CD8-positive, alpha-beta memory T cell (primary cell): ENCODE measurements at places on chromosomes 5 and 9. TPM values are rescaled to one million over a fixed set of nuclear protein-coding genes. Genes with fewer than 3 reads are reported as not detected.

DNA sequence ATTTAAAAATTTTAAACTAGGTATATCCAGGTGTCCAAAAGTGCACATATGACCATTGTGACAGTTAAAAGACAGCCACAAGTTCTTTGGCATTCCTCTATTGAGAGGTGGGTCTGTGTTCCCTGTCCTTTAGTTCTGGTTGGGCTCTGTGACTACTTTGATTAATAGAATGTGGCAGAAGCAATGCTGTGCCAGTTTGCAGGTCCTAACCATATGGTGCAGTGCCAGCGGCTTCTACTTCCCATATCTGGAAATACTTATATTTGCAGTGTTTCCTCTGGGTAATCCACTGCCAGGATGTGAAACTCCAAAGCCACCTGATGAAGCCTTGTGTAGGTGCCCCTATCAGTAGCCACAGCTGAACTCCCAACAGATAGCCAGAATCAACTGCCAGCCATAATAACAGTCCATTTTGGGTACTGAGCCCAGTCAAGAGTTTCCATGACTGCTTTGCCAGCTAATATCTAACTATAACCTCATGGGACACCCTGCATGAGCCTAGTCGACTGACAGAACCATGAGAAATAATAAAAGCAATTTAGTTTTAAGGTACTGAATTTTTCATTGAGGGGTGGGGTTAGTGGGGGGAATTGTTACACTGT is 361.0 kb upstream of the SEMA6A start:
- no peak for DNase-seq

DNA sequence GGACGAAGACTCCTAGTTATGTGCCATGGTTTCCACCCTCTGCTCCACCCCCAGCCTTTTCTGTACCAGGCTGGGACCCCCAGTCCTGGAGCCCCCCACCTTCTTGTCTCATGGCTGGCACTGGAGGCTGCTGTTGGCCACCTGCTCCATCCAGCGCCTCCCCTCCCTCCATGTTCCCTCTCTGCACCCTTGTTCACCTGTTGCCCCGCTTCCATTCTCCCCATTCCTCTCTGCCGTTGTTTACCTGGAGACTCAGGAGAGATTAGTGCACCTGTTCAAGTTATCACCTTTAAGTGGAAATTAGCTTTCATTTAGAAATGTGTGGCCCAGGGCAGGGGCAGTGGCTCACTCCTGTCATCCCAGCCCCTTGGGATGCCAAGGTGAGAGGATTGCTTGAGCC is 7.2 kb downstream of the NTMT1 start:
- no peak for DNase-seq

- DNase-seq: no peak
These were observed 1090.5 kb upstream of the SEMA6A start for GRCh38 chr5:117665121-117665520.

The IL3 gene
- polyA plus RNA-seq: not detected

The BRIX1 gene
- polyA plus RNA-seq: 53.4 TPM

The SLC4A9 gene
- not detected for polyA plus RNA-seq

DNA sequence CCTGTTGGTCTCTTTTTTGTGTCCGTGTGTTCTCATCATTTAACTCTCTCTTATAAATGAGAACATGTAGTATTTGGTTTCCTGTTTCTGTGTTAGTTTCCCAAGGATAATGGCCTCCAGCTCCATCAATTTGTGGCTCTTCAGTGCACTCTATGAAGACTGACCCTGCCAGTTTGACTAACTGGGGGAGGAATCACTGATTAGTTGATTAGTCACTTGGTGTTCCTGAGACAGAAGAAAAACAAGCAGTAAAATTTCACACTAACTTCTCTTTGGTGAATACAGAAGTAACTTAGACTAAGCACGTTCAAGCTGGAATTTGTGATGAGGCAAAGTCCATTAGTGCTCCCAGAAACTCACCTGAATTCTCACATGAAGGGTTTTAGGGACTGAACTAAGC is 495.8 kb upstream of the RORB start:
- DNase-seq: no peak

DNA sequence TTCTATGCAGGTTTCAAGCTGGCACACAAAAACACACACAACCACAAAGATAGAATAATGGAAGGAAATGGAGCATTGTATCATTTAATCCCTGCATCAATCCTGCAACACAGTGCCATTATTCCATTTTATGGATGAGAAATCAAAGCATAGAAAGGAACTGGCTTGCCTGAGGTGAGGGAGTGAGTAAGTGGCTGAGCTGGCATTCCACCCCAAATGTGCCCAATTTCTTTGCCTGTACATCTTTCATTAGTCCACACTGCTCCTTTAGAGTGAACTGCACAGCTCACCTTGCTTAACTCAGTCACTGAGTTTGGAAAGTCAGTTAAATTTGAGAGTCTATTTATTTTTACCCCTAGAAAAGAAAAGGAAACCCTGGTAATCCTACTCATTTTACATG is 28.9 kb downstream of the ZNF366 start:
- no peak for DNase-seq

- DNase-seq: no peak
These were observed 58.5 kb upstream of the UBAC1 start for GRCh38 chr9:136019681-136020060.

DNA sequence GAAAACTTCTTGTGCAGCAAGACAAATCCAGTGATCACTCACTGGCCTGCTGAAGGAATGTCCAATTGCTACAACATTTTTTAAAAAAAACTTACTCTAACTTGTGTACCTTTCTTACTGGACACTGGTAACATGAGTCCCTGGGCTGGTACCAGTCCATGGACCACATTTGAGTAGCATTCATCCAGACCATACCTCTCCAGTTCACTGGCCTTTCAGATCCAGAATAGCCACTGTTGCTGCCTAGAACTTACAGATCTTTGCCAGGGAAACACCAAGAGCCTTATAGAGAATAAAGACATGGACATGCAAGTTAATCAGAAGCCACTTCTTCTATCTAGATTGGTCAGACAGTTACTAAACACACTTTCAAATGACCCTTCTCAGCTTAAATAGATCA is 185.3 kb downstream of the TLE4 start:
- no peak for DNase-seq

DNA sequence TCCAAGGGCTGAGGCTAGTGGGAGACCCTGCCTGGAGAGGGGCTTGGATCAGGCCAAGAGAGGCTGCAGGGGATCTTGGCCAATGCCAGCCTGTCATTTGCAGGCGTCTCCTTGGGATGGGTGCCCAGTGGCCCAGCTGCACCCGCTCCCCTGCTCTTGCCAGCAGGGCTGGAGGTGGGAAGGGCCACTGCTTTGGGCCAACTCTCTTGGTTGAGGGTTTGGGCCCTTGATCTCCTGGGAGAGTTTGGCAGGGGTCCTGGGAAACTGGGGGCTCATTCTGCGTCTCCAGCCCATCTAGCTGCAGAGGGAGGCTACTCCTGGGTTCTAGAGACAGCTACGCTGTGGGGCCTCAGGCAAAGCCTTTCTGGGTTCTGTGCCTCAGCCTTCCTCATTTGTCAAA is 10.5 kb downstream of the PSD2 start:
- DNase-seq: no peak

The ZBTB34 gene
- polyA plus RNA-seq: 1.3 TPM

The MUSK gene
- not detected for polyA plus RNA-seq

The SEPTIN8 gene
- 2.8 TPM for polyA plus RNA-seq

GRCh38 chr9:98961513-98962180 is 17.9 kb downstream of the COL15A1 start:
- no peak for DNase-seq

DNA sequence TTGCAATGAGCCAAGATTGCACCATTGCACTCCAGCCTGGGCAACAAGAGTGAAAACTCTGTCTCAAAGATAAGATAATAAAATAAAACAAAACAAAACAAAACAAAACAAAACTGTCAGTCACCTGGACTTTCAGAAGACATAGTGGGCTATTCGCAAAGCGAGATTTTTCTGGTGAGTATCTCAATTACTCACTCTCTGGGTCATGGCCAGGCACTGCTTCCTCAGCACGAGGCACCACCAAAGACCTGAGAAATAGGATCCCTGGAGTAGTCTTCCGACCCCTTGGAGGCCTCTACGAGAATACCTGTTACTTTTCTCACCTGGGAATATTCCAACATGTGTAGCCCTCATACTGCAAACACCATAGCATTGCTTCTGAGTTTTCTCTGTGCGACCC is 201.7 kb upstream of the ZNF618 start:
- DNase-seq: no peak

- DNase-seq: no peak
These were observed 5.3 kb downstream of the OTP start for GRCh38 chr5:77633207-77633675.

DNA sequence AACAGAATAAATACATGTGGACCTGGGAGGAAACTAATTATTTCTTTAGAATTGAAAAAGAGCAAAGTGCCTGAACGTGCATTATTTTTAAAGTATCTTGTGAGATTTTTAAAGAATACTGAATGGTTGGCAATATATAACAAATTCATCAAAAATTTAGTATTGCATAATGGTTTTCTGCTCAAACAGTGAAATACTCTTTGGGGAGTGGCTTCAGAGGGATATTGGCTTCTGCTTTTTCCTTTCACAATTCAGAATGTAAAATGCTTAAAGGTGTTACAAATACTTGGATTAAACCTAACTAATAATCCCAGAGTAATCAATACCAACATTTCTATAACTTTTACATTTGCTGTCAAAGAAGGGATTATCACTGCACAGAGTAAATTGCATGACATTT is 379.3 kb upstream of the CHD1 start:
- DNase-seq: no peak

The PHF24 gene
- polyA plus RNA-seq: not detected

The TSSK1B gene
- not detected for polyA plus RNA-seq

- DNase-seq: no peak
These were observed 156.6 kb upstream of the DMRT1 start for GRCh38 chr9:684941-685340.

GRCh38 chr9:104869811-104870210 is 58.1 kb downstream of the ABCA1 start:
- no peak for DNase-seq

DNA sequence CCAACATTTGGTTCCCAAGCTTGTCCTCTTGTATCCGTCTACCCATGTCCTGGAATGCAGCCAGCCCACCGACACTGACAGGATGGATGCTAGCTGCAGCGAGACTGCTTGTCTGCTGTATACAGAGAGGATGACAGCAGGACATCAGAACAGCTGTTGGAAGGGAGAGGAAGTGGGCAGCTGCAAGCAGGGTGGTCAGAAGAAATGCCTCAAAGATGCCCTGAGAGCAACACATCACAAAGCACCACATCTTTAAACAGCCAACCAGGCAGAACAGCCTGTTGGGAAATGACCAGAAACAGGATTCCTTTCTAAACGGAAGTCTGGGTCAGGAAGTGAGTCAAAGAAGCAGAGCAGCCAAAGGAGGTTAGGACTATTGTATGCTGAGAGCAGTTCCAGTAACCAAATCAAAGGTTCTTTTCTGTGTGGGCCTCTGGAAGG is 219.1 kb downstream of the NDUFS4 start:
- no peak for DNase-seq

DNA sequence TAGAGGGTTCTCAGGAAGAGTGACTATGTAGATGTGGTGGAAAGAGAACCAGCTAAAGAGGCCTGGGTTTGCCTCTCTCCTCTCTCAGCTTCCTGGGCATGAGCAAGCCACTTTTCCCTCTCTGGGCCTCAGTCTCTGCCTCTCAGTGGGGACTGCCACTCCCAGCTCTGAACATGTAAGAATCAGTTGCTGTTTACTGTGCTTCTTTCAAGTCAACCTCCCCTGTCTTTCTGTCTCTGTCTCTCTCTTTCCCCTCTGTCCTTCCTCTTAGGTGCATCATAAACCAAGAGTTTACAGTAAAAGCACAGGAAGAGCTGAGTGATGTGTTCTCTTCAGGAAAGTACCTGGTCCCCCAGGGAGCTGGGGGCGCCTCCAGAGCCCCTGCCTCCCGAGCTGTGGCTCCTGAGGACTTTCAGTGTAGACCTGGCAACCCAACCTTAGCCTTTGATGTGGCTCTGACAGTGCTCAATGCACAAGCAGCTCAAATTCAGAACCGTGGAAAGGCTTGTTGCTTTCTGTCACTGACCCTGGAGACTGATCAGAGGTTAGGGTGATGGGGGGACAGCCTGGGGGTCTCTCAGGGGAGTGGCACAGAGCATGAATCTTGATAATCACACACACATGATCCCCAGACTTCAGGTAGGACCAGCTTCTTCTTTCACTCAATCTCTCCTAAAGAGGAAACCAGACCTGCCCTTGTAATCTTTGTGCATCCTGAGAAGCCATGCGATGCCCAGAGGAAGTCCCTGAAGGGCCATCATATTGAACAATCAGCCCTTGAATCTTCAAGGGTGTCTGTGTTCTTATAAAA is 59.4 kb upstream of the TNFSF8 start:
- DNase-seq: no peak

DNA sequence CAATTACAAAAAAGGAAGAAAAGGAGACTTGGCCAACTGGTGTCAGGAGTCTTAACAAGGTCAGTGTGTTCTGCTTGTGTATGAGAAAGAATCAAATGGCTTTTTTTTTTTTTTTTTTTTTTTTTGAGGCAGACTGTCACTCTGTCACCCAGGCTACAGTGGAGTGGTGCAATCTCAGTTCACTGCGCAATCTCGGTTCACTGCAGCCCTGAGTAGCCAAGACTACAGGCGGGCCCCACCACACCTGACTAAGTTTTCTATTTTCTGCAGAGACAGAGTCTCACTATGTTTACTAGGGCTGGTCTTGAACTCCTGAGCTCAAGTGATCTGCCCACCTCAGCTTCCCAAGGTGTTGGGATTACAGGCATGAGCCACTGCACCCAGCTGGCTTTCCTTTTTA is 3.1 kb upstream of the IL7R start:
- peak; percentile 62 for DNase-seq

GRCh38 chr5:108634010-108634616 is 113.6 kb upstream of the FER start:
- no peak for DNase-seq

The NOXA1 gene
- polyA plus RNA-seq: 1.3 TPM

- no peak for DNase-seq
These were observed 232.3 kb downstream of the GAS1 start for GRCh38 chr9:86714999-86715398.

- DNase-seq: no peak
These were observed 7.1 kb downstream of the SPACA9 start for GRCh38 chr9:132885720-132886333.

The DEPDC1B gene
- polyA plus RNA-seq: 0.85 TPM

- DNase-seq: no peak
These were observed 93.6 kb downstream of the COL23A1 start for GRCh38 chr5:178496642-178497041.

GRCh38 chr9:4921449-4921848 is 63.6 kb upstream of the JAK2 start:
- DNase-seq: no peak

The PCDHB15 gene
- not detected for polyA plus RNA-seq

DNA sequence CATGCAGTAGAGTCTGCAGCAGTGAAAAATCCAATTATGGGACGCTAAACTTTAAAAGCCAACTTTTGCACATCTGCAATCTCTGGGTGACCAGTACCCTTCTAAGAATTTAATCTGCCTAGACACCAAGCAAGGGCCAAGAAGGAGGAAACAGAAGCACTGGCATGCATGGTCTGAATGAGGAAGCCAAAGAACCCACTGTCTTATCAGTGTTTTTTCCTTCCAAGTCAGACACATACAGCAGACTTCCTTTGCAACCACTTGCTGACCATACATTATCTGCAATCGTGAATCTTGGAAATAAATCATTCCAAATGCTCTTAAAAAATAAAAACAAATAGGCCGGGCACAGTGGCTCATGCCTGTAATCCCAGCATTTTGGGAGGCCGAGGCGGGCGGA is 65.9 kb downstream of the DEPDC1B start:
- DNase-seq: no peak
